Airway epithelial cell (primary cell): ENCODE measurements at places on chromosomes 5 and 9. TPM values are rescaled to one million over a fixed set of nuclear protein-coding genes. Genes with fewer than 3 reads are reported as not detected.

The TEX48 gene
- not detected in 2 replicates for total RNA-seq

The NR4A3 gene
- total RNA-seq = 0.21 TPM in 1 of 2 replicates, not detected in the other

The NEURL1B gene
- total RNA-seq = 4.6 and 8.3 TPM in 2 replicates

The GRM6 gene
- total RNA-seq = not detected in 2 replicates

The GABRP gene
- total RNA-seq = 0.09 and 0.35 TPM in 2 replicates

The ASS1 gene
- 16.6 and 18.0 TPM in 2 replicates for total RNA-seq
